SJCRH30 (cell line): ENCODE measurements at places on chromosomes 2 and 18. TPM values are rescaled to one million over a fixed set of nuclear protein-coding genes. Genes with fewer than 3 reads are reported as not detected.

DNA sequence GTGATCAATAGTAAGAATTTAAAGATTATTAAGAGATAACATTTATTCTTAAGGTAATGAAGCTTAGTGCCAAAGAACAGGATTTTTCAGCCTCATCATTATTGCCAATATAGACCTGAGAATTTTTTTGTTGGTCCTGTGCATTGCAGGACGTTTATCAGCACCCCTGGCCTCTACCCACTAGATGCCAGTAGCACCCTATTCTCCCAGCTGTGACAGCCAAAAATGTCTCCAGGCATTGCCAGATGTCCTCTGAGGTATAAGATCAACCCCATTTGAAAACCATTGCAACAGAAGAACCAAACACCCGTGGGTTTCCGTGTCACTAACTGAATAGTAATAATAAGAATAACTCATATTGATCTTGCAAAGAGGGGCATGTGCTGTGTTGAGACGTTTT lies 700.0 kb upstream of the SOX11 start:
- no peaks in the 10 kb centered on the region for H3K4me1 ChIP-seq
- H3K4me3 ChIP-seq: no peak overlapping the region
- H3K27me3 ChIP-seq: no peaks in the 10 kb centered on the region; the same call in 1 of the 2 replicates
- H3K27ac ChIP-seq: no peak overlapping the region
- no peaks in the 10 kb centered on the region for H3K36me3 ChIP-seq

- DNase-seq: no peak
- H3K36me3 ChIP-seq: no peaks in the 10 kb centered on the region
- no peak overlapping the region for H3K4me3 ChIP-seq
- no peak overlapping the region for H3K27ac ChIP-seq
- peaks cover 8% of the 10 kb centered on the region for H3K4me1 ChIP-seq
Measured at GRCh38 chr2:70516596-70516995, 37.0 kb downstream of the TGFA start.

Gene SH3RF3
- total RNA-seq: 0.28 and 0.30 TPM in 2 replicates

Gene AQP4
- 0.26 and 0.43 TPM in 2 replicates for total RNA-seq

Gene RIT2
- total RNA-seq: not detected in 2 replicates

GRCh38 chr18:12288403-12288755 lies 19.7 kb upstream of the TUBB6 start:
- H3K36me3 ChIP-seq: no peaks in the 10 kb centered on the region
- H3K4me1 ChIP-seq: no peaks in the 10 kb centered on the region
- H3K27ac ChIP-seq: peak overlapping the region; percentile 18; the same call in 1 of the 2 replicates
- H3K4me3 ChIP-seq: peak overlapping the region; percentile 54
- no peak for DNase-seq
- no peaks in the 10 kb centered on the region for H3K27me3 ChIP-seq

DNA sequence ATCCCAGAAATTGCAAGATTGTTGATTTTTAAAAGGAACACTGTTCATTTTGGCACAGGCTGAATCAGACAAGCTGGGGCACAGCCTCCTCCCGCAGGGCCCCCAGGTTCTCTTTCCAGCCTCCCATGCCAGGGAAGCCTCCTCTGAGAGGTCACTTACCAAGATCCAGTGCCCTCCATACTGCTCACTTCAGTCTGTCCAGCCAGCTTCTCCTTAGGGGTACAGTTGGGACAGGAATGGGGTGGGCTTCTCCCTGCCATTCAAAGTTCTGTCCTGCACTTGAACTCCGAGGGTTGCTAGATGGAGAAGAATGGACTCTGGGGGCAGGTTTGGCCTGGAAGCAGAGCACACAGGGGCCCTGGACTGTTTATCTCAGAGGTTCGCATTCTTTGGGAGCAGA lies 7.5 kb upstream of the CYP26B1 start:
- no peak overlapping the region for H3K4me3 ChIP-seq
- H3K27ac ChIP-seq: no peak overlapping the region
- H3K4me1 ChIP-seq: no peaks in the 10 kb centered on the region
- DNase-seq: no peak
- H3K36me3 ChIP-seq: no peaks in the 10 kb centered on the region

Gene CYP27C1
- 0.30 and 0.35 TPM in 2 replicates for total RNA-seq

Gene C2orf92
- 1.3 and 2.4 TPM in 2 replicates for total RNA-seq

GRCh38 chr18:45163871-45164270 lies 451.4 kb upstream of the SLC14A2 start:
- H3K27ac ChIP-seq: no peak overlapping the region
- H3K4me1 ChIP-seq: no peaks in the 10 kb centered on the region
- DNase-seq: no peak
- H3K36me3 ChIP-seq: no peaks in the 10 kb centered on the region

GRCh38 chr2:158963071-158963470 lies 5.4 kb upstream of the TANC1 start:
- no peak for DNase-seq
- no peak overlapping the region for H3K27ac ChIP-seq
- peaks cover 12% of the 10 kb centered on the region for H3K4me1 ChIP-seq
- H3K36me3 ChIP-seq: no peaks in the 10 kb centered on the region

Gene GPR39
- total RNA-seq: 0.16 TPM in 1 of 2 replicates, not detected in the other

DNA sequence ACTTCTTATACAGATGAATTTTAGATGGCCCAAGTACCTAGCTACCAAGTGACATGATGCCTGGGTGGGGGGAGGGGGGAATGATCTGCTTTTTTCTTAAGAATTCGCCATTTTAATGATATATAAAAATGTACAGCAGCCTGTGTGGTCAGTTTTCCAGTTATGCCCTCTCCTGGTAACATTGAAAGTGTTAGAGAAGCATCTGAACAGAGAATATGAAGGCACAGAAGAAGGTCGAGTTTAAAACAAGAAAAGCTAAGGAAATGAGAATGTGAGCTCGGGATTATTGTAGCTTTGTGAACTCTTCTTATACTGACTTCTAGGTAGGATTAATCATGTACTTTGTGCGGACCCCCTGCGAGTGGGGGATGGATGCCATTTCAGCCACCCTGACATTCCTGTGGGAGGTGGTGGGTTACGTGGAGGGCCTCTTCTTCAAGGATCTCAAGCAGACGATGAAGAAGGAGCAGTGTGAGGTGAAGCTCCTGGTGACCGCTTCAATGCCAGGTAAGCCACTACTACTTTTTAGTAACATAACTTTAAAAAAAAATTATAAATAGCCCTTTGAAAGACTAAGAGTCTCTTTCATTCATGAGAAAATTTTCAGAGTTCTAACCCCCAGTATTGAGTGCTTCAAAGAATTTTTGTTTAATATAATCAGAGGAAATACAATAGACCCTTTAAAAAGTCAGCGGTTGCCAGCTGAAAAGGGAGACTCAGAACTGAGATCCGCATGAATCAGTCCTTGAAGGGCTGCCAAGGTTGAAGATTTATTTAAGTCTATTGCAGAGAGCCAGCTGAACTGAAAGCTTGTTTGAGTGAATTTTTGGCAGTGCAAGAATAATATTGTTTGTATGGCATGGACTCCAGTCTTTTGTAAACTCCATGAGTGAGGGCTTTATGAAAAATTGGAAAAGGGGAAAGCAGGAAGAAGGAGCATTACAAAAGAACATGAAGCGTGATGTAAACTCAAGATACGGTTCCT lies 68.6 kb upstream of the RPE start:
- H3K36me3 ChIP-seq: no peaks in the 10 kb centered on the region
- peaks cover 19% of the 10 kb centered on the region for H3K4me1 ChIP-seq
- H3K27me3 ChIP-seq: no peaks in the 10 kb centered on the region

Gene UGT1A4
- not detected in 2 replicates for total RNA-seq

- H3K27ac ChIP-seq: no peak overlapping the region
- H3K4me1 ChIP-seq: no peaks in the 10 kb centered on the region
- no peaks in the 10 kb centered on the region for H3K27me3 ChIP-seq
- H3K4me3 ChIP-seq: no peak overlapping the region
- DNase-seq: no peak
Measured at GRCh38 chr2:207632575-207633493, 7.6 kb upstream of the METTL21A start.

Gene C2orf66
- 0.06 and 0.08 TPM in 2 replicates for total RNA-seq

DNA sequence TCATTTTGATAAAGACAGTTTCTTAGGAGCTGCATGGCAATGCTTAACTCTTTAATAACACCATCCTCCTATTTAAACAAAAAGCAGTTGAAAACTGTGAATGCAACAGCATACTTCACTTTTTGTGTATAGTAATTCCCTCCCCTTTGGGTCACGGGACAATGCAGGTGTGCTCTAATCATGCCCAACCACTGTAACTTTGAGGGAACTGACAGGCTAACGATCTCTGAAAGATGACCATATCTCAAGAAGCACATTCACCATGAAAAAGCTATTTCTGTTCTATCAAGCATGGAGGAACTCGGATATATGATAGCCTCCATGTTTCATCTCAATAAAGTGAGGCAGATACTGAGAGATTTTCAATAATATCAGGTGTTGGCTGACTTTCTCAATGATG lies 81.1 kb upstream of the CD226 start:
- H3K27me3 ChIP-seq: no peaks in the 10 kb centered on the region
- H3K27ac ChIP-seq: no peak overlapping the region
- DNase-seq: no peak
- H3K4me1 ChIP-seq: no peaks in the 10 kb centered on the region
- no peak overlapping the region for H3K4me3 ChIP-seq

Gene FEV
- not detected in 2 replicates for total RNA-seq

DNA sequence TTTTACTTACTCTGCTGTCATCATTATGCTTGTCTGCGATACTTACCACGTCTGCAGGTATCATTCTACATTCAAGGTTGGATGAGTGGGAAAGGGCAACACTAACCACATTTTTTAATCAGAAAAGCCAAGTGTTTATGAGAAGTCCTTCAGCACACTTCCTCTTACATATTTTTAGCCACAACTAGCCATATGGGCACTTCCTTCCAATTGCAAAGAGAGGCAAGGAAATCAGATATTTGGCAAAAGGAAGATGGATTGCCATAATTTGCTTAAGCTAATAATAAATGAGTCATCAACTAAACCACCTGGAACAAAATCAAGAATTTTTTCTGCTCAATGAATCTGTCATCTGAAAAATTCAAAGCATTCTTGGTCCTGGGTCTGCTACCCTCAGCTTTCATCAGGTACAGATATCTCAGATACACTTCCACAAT lies 16.7 kb upstream of the MRO start:
- peaks cover 5% of the 10 kb centered on the region; the same call in 1 of the 2 replicates for H3K4me1 ChIP-seq
- no peak for DNase-seq
- no peaks in the 10 kb centered on the region for H3K27me3 ChIP-seq
- H3K27ac ChIP-seq: no peak overlapping the region
- H3K36me3 ChIP-seq: no peaks in the 10 kb centered on the region

GRCh38 chr2:101622210-101623030 lies 75.1 kb upstream of the MAP4K4 start:
- H3K4me1 ChIP-seq: 0 out of 2 replicates have a peak, but pooled peaks cover 6% of the 10 kb centered on the region
- H3K27me3 ChIP-seq: no peaks in the 10 kb centered on the region
- no peak for DNase-seq
- H3K27ac ChIP-seq: no peak overlapping the region
- no peaks in the 10 kb centered on the region for H3K36me3 ChIP-seq
- H3K4me3 ChIP-seq: no peak overlapping the region

Gene RASGRP3
- 2.0 and 2.8 TPM in 2 replicates for total RNA-seq

DNA sequence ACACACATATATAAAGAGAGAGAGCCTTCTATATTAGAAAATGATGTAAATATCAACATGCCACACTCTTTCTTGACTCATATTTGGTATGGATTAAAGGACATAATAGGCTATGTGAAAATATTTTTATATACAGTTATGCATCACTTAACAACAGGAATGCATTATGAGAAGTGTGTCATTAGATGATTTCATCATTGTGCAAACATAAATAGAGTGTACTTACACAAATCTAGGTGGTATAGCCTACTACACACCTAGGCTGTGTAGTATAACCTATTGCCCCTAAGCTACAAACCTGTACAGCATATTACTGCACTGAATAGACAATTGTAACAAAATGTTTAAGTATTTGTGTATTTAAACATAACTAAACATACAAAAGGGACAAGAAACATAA lies 354.8 kb upstream of the CNTNAP5 start:
- DNase-seq: no peak
- H3K4me3 ChIP-seq: no peak overlapping the region
- H3K36me3 ChIP-seq: no peaks in the 10 kb centered on the region
- no peaks in the 10 kb centered on the region for H3K4me1 ChIP-seq

DNA sequence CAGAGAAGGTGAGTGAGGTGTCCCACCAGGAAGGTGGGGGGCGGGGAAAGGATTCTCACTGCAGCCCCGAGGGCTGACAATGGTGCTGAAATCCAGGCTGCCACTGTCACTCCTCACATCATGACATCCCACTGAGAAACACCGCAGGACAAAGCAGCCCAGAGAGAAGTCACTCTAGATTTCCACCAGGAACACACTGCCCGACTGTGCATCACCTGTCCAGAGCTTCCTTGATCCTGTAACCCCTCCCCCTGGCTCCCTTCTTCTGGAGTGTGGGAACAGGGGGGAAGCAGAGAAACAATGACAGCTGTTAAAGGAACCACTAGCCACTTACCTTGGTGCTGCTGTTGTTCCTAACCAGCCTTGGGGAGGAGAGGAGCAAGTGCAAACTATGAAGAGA lies 69.9 kb downstream of the MRO start:
- H3K4me3 ChIP-seq: no peak overlapping the region
- H3K27ac ChIP-seq: no peak overlapping the region
- no peak for DNase-seq
- H3K27me3 ChIP-seq: no peaks in the 10 kb centered on the region
- no peaks in the 10 kb centered on the region for H3K36me3 ChIP-seq

- no peaks in the 10 kb centered on the region for H3K36me3 ChIP-seq
- no peaks in the 10 kb centered on the region for H3K27me3 ChIP-seq
- no peak overlapping the region for H3K4me3 ChIP-seq
Measured at GRCh38 chr2:10370390-10370789, 67.7 kb downstream of the HPCAL1 start.

Gene ZC3H15
- 303 and 335 TPM in 2 replicates for total RNA-seq

- no peaks in the 10 kb centered on the region for H3K27me3 ChIP-seq
- H3K36me3 ChIP-seq: no peaks in the 10 kb centered on the region
- peak overlapping the region; percentile 75 for H3K27ac ChIP-seq
Measured at GRCh38 chr2:65436824-65437221, 4.4 kb upstream of the SPRED2 start.

Gene TCF7L1
- 8.5 and 9.2 TPM in 2 replicates for total RNA-seq

DNA sequence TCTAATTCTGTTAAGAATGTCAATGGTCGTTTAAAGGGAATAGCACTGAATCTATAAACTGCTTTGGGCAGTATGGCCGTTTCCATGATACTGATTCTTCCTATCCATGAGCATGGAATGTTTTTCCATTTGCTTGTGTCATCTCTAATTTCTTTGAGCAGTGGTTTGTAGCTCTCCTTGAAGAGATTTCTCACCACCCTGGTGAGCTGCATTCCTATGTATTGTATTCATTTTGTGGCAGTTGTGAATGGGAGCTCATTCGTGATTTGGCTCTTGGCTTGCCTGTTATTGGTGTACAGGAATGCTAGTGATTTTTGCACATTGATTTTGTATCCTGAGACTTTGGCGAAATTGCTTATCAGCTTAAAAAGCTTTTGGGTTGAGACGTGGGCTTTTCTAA lies 38.3 kb upstream of the WDR75 start:
- no peak overlapping the region for H3K4me3 ChIP-seq
- no peaks in the 10 kb centered on the region for H3K36me3 ChIP-seq
- DNase-seq: no peak
- H3K27me3 ChIP-seq: no peaks in the 10 kb centered on the region
- peaks cover 15% of the 10 kb centered on the region for H3K4me1 ChIP-seq
- no peak overlapping the region for H3K27ac ChIP-seq
